ENCODE measurements at places on chromosomes 7 and 10.
A peak's percentile ranks its signal among the peaks of the same experiment; 100 is the strongest.

DNA sequence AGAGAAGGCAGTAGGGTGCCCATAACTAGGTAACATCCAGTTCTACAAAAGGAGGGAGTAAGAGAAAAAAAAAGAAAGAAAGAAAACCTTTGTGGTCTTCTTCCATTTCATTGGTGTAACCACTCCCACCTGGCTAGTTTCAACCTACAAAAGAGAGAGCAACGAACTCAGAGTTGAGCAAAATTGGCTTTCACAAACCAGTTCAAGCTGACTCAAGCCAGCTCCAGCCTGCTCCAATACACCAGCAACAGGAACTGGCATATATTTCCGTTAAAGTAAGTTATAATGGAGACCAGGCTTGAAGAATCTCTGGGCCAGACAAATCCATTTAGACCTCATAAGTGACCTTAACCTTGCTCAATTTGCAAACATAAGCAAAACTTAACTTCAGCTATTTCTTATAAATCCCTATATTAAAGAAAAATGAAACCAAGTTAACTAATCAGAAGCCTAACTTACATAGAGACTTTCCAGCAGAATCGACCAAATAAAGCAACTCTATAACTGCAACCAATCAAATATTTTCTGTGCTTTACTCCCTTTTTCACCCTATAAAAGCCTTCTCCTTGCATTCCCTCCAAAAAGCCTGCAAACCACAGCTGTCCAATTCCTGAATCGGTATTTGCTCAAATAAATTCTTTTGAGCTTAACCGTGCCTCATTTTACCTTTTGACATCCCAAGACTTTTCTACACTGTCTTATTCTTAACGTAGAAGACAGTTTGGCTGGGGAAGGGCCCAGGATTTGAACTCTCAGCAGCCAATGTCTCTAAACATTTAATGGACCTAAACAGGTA, 10.1 kb downstream of the ANKRD22 start:
- no peak for DNase-seq

- no peak for DNase-seq
These were observed 23.3 kb downstream of the TBATA start for GRCh38 chr10:70761727-70762350.

DNA sequence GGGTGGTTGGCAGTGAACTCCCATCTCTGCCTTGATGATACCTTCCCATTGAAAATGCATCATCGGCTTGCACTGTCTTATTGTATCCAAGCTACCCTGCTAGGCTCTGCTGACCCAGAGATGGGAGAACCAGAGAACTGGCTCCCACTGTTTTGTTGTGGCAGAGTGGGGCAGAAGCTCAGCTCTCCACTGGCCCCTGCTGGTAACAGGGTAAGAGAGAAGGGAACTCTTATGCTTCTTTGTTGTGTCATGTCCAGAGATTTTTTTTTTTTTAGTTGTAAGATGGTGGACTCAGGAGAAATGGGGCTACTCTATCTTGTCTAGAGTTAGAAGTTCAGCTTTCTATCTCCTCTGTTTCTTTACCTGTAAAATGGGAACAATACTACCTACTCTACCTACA, 100.5 kb upstream of the SDK1 start:
- DNase-seq, result no peak

- peak; percentile 18 for DNase-seq
These were observed 111.7 kb upstream of the COBL start for GRCh38 chr7:51428217-51428887.

DNA sequence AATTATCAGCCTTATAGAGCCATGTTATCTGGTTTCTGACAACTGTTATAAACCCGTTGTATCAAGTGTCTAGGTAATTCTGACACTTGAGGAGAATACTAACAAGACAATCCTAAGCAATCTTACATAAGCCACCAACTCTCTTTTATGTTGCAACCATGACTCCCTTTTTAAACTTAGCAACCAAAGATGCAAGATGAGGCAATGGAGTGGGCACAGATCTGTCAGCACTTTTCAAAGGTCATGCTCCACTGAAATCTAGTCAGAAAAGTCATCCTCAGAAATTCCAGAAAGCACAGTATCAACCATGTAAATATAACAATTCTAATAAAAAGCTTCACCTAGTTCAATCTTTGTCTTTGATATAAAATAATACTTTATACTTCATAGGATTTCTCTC, 77.0 kb upstream of the SEMA3A start:
- DNase-seq, result no peak

DNA sequence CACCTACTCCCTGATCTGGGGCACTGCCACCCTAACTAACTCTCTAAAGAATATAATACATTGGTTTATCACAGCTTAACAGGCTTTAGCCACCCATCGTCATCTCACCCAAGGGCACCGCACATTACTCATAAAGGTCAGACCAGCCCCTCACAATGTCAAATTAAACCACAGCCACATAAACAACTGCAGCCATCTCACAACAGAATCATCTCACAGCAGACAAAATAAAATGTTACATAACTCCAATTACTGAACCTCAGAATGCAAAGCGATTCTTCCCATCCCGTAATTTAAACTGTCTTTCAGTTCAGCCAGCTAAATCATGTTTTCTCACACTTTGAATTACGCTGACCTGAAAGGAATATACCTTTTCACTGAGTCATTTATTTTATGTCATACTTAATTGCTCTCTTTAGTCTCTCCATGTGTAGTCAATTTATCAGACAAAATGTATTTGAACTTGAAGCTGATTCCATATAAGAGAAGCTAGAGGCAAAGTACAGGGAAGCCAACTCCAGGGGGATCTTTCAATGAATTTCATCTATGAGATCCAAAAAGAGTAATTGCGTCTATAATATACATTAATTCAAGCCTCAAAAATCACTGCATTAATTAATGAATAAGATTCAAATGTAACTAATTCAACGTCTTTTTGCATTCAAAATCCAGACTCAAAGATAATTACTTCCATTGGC, 96.9 kb upstream of the NEBL start:
- no peak for DNase-seq

DNA sequence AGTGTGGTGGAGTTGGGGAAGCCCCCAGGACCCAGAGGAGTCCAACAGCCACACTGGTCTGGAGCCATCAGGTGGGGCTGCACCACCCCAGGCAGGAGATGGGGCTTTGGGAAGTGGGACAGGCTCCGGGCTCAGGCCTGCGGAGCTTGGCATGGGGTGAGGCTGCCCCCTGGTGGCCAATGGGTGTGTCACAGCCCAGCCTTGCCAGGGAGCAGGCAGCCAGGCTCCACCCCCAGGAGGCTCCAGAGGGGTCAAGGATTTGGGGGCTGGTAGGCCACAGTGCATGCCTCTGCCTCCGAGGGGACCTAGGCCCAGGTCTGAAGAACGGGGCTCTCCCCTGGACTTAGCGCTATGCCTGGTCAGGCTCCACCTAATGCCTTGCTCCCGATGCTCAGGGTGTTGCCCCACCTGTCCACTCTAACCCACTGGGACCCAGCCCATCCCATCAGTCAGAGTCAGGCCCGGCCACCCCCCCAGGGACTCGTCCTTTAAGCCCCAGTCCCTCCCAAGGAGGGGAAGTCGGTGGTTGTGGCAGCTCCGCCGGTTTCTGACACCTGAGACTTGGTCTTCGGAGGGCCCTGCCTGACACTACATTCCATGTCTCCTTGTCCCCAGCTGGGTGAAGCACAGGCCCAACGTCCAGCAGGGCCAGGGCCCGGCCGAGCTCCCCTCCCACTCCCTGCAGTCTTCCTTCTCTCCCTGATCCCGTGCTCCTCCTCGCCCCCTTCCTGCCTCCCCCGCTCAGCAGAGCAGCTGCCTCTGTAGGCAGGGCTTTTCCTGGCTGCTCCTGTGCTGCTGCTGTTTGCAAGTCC, 11.3 kb upstream of the SAMD8 start:
- peak; percentile 55 for DNase-seq

DNA sequence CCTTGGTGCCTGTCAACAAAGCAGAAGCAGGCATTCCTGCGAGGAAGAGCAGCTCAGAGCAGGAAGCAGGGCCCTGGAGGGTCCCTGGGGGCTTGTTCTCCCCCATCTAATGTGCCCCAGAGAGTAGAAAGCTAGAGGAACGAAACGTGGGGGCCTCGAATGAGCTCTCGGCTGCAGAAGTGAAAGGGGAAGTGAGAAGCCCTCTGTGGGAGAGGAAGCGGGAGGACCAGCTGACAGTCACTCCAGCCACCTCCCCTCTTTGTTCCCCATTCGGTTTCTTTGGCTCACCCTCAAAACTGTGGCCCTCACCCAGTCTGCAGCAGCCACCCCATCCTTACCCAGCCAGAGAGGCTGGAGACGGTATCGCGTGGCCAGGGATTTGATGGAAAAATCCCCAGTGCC, 25.0 kb downstream of the C10orf105 start:
- no peak for DNase-seq

DNA sequence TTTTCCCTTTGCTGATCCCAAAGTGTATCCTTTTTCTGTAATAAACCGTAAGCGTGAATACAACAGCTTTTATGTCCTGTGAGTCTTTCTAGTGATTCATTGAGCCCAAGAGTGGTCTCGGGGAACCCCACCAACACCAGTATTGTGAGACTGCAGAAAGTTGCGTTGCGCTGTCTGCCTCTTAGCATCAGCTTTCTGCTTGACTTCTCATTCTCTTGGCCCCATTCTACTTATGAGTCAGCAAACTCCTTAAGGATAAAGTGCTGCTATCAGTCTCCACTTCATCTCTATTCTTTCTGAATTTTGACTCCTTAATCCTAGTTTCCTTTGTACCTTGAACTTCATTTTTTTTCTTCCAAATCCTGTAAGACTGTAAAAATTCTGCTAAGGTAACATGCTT, 184.3 kb upstream of the MBL2 start:
- no peak for DNase-seq

DNA sequence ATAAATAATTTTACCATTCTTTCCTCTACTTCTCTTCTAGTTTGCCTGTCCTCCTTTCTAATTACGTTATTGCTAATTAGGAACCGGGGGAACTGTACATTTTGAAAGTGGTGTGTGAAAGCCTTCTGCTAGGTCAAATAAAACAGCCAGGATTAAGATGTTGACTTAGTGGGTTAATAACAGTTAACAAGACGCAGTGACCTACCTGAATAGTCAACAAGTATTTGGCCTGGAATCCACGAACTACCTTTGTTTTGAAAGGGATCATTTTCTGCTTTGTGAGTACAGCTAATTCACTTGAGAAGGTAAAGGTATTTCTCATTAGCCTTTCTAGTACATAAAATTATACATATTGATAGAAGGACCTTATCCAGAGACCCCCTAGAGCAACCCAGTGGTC, 139.9 kb downstream of the COL28A1 start:
- DNase-seq, result no peak

DNA sequence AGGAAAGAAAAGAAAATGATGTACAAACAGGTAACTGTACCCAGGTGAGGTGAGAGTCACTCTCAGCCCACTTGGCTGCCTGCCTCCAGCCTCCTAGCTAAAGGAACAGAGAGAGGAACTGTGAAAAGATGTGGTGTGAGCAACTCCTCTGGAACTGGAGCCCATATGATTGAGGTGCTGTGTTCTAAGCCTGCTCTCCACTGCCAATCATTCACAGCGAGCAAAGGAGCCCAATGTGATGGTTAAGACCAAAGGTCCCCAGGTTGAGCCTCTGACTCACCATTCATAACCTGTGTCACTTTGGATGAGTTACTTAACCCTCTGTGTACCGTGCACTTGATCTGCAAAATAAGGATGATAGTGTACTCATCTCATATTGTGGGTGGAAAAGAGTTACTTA, 868.1 kb upstream of the AUTS2 start:
- no peak for DNase-seq

DNA sequence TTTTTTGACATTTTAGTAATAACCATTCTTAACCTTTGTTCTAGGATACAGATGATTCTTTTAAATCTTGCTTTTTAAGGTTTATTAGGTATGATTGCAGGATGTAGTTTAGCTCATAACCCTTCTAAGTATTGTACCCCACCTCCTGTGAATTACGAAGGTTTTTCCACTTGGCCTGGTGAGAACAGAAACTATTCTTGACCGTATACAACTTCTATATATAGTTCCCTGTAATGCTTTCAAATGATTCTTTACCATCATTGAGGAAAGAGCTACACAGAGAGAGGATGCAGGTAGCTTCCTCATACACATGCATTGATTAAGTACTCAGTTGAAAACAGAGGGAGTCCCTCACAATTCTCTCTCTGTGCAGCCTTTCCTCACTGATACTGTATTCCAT, 86.3 kb downstream of the PALS2 start:
- no peak for DNase-seq

DNA sequence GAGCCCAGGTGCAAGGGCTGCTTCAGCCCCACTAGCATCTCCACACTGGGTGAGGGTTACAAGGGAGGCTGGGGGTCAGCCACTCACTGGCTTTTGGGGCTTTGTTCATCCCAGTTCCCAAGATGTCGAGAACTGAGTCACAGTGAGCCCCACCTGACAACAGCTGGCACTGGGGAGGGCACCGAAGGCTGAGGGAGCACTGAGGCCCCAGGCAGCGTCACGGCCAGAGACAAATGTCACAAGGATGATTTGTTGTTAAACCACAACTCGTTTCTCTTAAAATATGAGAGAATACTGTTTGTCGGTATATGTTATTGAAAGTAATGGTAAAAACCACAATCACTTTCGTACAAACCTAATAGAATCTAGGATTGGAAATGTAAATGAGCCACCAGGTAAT, 219.9 kb downstream of the CELF2 start:
- no peak for DNase-seq

DNA sequence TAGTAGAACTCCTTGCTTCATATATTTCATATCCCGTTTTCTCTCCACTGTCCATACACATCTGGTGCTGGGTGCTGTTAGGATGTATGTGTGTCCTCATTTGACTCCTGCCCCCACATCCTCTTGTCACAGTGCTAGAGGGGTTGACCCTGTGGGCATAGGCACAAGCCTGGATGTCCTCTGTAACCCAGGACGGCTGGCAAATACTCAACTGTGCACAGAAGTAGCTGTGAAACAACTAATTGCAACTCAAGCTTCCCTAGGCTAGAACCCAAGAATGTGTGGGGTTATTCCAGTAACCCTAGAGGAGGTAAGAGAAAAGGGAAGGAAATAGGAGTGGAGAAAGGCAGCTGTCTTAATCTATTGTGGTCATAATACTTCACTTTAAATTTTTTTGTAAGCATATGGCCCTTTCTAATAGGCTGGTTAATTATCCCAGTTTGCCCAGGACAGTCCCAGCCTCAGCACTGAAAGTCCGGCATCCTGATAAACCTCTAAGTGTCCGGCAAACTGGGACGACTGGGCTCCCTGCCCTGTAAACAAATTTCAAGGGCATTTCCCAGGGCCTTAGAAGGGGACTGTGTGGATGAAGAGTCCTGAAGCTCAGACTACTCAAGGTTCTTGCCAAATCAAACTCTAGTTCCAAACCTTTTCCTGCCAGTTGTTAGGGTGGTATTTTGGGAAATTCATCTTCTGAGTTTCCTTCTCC, 283.2 kb upstream of the CELF2 start:
- no peak for DNase-seq

DNA sequence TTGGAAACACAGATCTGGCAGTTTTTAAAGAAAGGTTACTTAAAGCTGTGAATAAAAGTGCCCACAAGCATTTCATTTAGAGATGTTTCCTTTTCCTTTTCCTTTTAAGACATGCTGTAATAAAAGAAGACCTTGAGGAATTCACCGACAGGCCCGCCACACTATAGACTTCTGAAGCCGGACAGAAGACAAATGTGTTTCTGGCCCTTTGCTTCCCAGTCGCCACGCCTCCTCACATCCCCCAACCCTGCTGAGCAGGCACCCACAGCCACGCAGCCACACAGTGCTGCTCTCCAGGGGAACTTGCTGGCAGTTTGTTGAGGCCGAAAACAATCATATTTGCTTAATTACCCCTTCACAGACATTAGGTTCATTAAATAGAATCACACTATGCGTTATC, 83.4 kb downstream of the SLC25A13 start:
- peak; percentile 52 for DNase-seq

Measured in NCI-H2081 (cell line).